ENCODE measurements at places on chromosomes 16 and 17.

- DNase-seq: no peak
Measured at GRCh38 chr17:19724501-19725420, 8.4 kb upstream of the SLC47A2 start.

- no peak for DNase-seq
Measured at GRCh38 chr17:5583426-5584382, 605 bp downstream of the NLRP1 start.

DNA sequence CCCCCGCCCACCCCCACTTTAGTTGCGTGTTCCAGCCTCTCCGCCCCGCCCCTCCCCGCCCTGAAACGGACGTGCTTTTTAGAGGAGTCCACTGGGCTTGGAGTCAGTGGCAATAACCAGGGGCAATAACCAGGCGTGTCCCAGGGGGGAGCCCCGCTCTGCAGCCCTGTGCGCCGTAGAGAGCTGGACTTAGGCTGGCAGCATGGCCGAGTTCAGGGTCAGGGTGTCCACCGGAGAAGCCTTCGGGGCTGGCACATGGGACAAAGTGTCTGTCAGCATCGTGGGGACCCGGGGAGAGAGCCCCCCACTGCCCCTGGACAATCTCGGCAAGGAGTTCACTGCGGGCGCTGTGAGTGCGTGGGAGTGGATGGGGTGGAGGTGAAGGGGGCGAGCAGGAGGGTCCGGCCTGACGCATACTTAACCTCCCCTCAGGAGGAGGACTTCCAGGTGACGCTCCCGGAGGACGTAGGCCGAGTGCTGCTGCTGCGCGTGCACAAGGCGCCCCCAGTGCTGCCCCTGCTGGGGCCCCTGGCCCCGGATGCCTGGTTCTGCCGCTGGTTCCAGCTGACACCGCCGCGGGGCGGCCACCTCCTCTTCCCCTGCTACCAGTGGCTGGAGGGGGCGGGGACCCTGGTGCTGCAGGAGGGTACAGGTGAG lies at the start of gene ALOX15B:
TSS of gene ALOX15B (plus strand) at position 106 of the 657 bp plus-strand sequence. CDS start at position 203, 97 bp downstream.
- no peak for DNase-seq

- no peak for DNase-seq
Measured at GRCh38 chr17:64385187-64386083, 5.2 kb downstream of the PECAM1 start.

DNA sequence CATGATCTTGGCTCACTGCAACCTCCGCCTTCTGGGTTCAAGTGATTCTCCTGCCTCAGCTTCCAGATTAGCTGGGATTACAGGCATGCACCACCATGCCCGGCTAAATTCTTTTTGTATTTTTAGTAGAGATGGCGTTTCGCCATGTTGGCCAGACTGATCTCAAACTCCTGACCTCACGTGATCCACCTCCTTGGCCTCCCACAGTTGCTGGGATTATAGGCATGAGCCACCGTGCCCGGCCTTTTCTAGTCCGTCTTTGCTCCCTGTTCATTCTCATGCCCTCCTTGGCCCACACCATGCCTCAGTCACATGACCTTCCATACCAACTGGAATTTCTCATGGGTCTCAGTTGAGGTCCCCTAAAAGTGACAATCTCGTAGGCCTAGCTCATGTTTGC lies 86.9 kb downstream of the SNX29 start:
- DNase-seq: no peak

- no peak for DNase-seq
Measured at GRCh38 chr17:74307984-74308773, 17.8 kb upstream of the KIF19 start.

GRCh38 chr17:80396157-80397033 lies 18.6 kb upstream of the ENDOV start:
- no peak for DNase-seq

DNA sequence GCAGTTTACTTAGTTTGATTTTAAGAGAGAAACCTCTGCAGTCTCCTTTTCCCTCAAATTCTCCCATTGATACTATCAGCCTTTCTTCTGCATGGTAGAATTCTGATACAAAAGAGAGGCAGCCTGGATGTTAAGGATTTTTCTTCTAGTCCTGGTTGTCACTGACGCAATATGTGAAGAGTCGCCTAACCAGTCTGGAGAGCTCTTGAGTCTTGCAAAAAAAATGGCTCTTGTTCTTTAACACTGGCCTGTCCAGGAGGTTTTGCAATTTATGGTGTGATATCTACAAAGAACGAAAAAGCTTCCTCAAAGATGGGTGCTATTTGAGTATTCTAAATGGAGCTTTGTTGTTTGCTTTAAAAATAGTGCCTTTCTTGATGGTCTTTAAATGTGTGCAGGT lies 28.9 kb downstream of the COX10 start:
- DNase-seq: no peak

- no peak for DNase-seq
Measured at GRCh38 chr16:29994600-29995323, 655 bp downstream of the HIRIP3 start.

- no peak for DNase-seq
Measured at GRCh38 chr16:82157534-82157812, 12.6 kb downstream of the MPHOSPH6 start.

- DNase-seq: no peak
Measured at GRCh38 chr16:26569793-26570192, 496.9 kb upstream of the C16orf82 start.

GRCh38 chr17:71522383-71522782 lies 598.4 kb upstream of the SOX9 start:
- no peak for DNase-seq

DNA sequence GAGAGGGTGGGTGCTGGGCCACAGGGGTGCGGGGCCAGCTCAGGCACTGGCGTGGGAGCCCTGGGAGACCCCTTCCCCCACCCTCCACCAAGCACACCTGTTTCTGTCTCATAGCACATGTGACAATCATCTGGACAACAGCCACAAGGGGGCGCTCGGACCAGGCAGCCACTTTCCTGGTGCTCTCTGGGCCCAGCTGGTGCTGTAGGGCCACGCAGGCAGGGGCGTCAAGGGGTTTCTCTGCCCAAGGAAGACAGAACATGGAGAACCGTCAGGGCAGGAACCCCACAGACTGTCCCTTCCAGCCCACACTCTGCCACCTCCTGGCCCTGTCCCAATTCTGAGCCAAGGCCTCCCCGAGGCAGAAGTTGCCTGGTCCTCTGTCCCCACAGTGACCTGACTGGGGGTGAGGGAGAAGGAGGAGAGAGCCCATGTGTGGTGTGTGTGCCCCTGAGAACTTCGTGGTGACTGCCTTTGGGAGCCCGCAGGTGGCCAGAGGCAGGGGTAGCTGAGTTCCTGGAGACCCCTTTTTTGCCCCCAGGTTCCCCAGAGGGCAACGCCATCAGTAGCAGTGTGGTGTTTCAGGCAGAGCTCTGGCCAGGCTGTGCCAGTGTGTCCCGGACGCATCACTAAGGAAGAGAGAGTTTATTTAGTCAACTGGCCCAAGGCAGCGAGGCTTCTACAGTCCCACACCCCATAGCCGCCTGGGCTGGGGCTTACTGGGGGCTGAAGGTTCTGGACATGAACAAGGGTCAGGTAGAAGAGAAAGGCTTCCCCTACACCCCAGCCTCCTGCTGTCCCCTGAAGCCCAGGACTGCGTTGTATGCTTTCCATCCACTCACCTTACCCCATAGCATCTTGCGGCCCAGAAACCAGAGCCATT lies 3.1 kb upstream of the SETD6 start:
- no peak for DNase-seq

GRCh38 chr16:69386596-69386995 lies 789 bp upstream of the TERF2 start:
- DNase-seq: no peak

- DNase-seq: no peak
Measured at GRCh38 chr17:74833501-74834377, 25.9 kb downstream of the GRIN2C start.

- DNase-seq: no peak
Measured at GRCh38 chr17:1006054-1006453, 9.1 kb downstream of the TIMM22 start.

GRCh38 chr16:88634141-88634993 lies 4.0 kb upstream of the IL17C start:
- DNase-seq: peak; percentile 69

GRCh38 chr17:8044819-8045810 lies 6.3 kb downstream of the ALOX15B start:
- DNase-seq: no peak

DNA sequence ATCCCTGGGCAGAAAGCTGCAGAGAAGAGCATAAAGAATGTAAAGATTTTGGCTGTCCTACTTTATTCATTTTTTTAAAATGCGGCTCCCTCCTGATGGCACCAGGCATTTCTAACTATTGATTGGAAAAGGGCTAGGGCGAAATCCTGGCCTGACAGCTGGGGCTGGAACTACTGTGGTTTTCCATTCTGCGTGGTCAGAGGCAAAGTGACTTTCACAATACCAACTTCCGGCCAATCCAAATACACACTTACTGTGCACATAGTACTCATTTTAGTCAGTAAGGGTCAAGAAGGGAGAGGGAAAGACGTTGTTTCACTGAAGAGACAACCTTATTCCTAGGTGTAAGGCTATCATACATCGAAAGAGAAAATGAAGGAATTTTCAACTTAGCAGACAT lies 113.8 kb upstream of the PMFBP1 start:
- DNase-seq: no peak

DNA sequence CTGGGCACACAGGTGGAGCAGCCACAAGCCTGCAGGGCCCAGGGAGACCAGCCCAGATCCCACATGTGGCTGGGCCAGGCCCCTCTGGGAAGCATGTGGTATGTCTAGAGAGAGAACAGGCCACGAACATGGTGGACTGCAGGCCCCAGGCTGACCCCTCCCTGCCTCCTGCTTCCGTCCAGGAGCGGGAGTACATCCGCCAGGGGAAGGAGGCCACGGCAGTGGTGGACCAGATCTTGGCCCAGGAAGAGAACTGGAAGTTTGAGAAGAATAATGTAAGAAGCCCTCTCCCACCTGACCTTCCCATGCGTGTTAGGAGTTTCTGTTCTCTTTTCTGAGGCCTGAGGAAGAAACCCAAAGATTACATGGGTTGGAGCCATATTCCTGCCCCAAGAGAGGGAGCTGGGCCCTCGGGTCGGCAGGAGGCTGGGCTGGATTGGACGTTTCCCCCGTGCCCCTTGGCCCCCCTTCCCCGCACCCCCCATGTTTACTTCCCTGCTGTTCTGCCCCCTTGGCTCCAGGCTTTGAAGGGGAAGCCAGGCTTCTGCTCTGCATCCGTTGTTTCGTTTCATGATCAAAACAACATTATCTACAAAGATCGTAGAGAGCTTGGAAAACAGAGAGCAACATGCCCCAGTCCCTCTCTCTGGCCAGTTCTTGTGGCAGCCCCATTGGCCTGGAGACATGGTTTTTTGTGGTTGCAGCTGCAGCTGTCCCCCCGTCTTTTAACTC lies 5.7 kb upstream of the TCAP start:
- DNase-seq: no peak

DNA sequence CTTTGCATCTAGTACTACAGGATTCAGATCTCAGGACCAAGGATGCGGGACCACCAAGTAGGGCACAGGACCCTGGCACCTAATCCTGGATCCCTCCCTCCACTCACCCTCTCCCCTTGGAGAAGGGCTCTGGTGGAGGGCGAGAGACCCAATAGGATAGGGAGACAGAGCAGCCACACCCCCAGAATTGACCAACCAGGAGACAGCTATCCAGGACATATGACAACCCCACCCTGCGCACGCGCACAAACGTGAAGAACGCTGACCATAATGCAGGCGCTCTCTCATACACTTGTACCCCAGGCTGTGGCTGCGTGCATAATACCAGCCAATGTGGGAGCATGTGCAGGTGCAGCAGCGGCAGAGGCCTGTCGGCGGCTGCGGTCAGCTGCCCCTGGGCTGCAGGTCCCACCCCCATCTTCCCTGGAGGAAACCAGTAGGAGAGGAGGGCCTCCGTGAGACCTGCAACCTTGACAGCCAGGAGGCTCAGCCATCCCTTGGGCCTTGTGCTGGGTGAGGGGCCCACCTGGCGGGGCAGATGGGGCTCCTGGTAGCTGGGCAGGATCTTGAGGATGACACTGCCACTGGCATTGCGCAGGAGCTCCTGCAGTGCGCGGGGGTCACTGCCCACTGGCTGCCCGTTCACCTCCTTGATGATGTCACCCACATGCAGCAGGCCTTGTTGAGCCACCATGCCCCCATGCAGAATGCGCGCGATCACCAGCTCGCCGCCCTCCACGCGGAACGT lies 25.4 kb downstream of the MPP2 start:
- DNase-seq: no peak

- no peak for DNase-seq
Measured at GRCh38 chr17:11986942-11987329, 10.3 kb downstream of the ZNF18 start.

- DNase-seq: no peak
Measured at GRCh38 chr16:26155221-26155620, 463.5 kb downstream of the HS3ST4 start.

DNA sequence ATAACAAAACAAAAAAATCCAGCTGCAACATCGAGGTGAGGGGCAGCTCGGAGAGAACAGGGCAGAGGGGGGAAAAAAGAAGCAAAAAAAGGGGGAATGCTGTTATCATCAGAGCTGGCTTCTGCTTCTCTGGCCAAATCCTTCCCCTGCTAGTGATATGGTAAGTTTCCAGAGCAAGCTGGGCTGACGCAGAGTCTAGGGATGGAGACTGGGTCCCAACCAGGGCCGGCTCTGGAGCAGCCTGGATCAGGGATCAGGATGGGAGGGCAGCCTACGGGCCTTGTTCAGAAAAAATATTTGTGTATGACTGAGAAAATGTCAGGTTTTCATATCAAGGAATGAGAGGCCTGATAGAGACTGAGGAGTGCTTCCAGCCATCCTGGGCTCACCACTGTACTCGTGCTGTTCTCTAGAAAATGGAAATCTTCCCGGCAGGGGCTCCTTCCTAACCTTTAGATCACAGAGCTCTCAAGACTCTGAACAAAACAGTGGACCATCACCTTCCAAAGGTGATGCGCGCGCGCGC lies 726 bp upstream of the C1QTNF1 start:
- DNase-seq: no peak

DNA sequence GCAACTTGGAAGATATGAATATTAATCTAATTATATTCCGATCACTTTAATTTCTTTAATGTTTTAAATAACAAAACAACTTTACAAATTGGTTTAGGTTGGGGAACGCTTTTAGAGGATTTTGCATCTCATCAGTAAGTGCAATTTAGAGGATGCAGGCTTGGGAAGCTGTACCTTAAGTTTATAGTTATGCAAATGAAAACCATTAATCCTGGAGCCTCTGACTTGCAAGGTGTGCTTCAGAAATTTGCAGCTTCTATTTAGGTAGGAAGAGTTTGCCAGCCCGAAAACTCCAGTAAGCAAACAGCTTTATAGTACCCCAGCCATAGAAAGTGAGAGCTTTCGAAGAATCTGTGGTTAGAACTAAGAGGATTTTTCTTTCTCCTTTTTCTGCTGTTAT lies 547.0 kb downstream of the MAF start:
- DNase-seq: no peak

- DNase-seq: no peak
Measured at GRCh38 chr17:8563024-8563776, 67.3 kb downstream of the MYH10 start.

- DNase-seq: no peak
Measured at GRCh38 chr17:58335779-58336455, 7.3 kb upstream of the TSPOAP1 start.

GRCh38 chr16:27284865-27285675 lies 16.5 kb upstream of the NSMCE1 start:
- DNase-seq: no peak
